ENCODE measurements at places on chromosomes 2 and 18.

DNA sequence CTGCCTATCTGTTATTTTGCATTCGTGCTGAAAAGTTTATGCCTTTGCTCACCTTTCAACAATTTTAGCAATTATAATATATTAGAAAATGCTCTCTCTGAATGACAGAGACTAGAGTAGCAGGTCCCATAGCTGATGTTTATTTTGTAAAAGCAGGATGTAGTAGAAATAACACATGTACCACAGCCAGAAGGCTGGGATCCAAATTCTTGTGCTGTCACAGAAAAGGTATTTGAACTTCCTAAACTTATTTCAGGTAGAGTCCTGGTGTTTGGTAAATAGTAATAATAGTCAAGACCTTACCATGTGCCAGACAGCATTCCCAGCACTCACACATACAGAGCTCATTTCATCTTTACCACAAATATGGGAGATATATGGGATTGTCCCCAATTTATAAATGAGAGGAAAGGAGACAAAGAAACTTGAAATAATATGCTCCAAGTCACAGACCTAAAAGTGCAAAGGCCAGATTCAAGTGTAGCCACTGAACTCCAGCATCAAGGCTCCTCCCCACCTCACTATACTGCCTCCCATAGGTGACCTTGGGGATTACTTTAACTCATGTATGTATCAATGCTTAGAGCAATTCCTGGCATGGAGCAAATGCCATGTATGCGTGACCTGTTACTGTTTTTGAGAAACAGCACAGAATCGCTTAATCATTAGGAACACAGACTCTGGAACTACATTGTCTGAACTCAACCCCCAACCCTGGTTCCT is 284.7 kb upstream of the RAB12 start:
- no peak for DNase-seq

DNA sequence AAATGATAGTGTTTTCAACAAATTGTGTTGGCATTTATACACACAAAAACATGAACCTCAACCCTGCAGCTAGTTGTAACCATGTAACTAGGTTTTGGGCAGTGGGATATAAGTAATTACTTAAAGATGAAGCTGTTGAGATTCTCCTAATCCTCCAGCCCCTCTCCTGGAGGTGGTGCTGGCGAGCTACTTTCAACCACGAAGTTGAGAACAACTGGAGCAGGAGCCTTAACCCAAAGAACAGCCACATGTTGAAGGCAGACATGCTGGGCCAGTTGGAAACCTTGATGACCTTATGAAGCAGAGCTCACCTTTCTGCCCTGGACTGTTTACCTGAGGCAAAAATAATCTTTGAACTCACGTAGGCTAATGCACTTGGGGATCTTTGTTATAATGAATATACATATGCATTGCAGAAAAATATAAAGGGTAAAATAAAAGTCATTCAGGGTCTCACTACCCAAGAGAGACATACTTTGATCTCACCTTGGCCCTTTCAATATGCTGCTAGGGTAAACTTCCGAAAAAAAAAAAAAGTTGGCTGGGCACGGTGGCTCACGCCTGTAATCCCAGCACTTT is 89.6 kb upstream of the NPAS2 start:
- DNase-seq, result no peak

DNA sequence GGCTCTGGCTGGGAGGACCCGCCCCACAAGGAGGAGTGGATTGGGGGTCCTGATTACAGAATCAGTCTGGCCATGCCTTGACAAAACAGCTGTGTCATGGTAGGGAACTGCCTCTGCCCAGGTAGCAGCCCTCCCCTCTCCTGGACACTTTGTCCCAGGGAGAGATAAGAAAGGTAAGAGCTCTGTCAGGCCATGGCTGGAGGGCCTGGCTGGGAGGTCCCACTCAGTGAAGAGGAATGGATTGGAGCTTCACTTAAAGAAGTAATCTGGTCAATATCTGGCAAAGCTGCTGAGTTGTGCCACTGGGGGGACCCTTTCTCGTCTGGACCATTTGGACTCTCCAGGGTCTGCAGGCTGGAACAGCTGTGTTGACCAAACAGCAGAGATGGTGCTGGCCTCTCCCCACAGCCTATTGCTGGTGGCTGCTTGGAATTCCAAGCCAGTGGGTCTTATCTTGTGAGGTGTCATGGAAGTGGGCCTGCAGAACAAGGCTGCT is 75.4 kb downstream of the EPC2 start:
- DNase-seq, result peak; percentile 6

DNA sequence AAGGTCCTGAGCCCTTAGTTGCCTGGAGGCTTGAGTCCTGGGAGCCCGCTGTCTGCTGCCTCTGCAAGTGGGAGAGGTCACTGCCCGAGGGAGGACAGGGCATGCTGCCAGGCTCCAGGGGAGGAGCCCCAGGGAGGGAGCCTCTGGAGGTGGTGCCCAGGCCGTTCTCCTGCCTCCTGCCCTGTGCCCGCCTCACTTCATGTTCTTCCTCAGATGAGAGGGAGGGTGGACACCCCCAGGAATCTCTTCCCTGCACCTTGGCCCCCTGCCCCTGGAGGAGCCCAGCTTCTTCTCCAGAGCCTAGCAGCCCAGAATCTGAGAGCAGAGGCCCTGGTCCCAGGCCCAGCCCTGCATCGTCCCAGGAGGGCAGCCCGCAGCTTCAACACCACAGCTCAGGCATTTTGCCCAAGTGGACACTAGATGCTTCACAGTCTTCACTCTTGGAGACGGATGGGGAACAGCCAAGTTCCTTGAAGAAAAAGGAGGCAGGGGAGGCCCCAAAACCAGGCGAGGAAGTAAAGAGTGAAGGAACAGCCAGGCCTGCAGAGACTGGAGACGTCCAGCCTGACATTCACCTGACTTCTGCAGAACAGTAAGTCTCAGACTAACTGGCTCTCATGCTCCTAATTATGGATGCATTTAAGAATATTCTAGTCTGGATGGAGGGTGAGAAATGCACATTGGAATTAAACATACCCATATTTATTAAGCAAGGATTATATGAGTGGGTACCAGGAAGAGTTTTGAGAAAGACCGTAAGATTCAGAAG is 12.1 kb downstream of the PSD4 start:
- DNase-seq, result no peak

- no peak for DNase-seq
Observed at GRCh38 chr2:234990300-234990699, 38.5 kb downstream of the SH3BP4 start.

DNA sequence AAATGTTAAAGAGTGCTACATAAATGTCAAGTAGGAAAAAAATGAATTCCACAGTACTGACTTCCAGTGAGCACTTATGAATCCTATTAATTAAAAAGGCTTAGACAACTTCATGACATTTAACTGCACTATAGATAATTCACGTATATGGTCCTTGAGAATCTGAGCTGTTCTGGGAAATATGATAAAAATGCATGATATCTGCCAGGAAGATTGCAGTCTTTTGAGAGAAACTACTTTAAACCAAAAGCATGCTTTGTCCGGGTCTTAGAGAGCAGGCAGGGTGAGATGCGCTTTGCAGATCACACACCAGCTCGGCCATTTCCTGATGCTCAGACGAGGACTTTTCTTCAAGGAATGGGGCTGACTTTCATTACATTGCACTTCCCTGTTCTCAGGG is 42.6 kb downstream of the CMPK2 start:
- peak; percentile 13 for DNase-seq

GRCh38 chr18:75554176-75554575 is 126.7 kb upstream of the SMIM21 start:
- DNase-seq, result no peak

DNA sequence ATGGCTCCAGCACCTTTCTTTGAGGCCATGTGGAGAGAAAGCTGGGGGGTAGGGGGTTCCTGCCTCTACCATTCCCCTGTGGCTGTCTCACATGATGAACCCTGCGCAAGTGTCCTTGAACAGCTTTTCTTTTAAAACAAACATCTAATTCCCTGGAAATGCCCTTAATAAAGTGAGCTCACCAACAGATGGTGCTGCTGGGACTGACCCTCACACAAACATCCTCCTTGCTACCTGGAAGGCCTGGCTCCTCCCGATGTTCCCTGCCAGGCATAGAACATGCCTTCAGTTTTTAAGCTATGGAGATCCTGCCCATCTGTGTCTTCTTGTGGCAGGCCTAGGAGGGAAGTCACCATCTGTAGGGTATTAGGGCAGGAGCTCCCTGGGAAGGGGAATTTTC is 60.7 kb upstream of the GATA6 start:
- DNase-seq, result no peak

- DNase-seq, result peak; percentile 6
Observed at GRCh38 chr2:179479947-179480346, 215.3 kb upstream of the SESTD1 start.

GRCh38 chr2:168165985-168166901 is 81.2 kb downstream of the STK39 start:
- DNase-seq, result no peak

- no peak for DNase-seq
Observed at GRCh38 chr18:68354176-68354575, 360.7 kb downstream of the TMX3 start.

GRCh38 chr2:37324536-37324785 is 172 bp downstream of the PRKD3 start:
- DNase-seq, result peak; percentile 88

- DNase-seq, result no peak
Observed at GRCh38 chr18:22567794-22568193, 150.1 kb upstream of the CTAGE1 start.

- no peak for DNase-seq
Observed at GRCh38 chr2:5368263-5368662, 323.9 kb upstream of the SOX11 start.

GRCh38 chr2:15993666-15994065 is 53.3 kb downstream of the MYCN start:
- no peak for DNase-seq

DNA sequence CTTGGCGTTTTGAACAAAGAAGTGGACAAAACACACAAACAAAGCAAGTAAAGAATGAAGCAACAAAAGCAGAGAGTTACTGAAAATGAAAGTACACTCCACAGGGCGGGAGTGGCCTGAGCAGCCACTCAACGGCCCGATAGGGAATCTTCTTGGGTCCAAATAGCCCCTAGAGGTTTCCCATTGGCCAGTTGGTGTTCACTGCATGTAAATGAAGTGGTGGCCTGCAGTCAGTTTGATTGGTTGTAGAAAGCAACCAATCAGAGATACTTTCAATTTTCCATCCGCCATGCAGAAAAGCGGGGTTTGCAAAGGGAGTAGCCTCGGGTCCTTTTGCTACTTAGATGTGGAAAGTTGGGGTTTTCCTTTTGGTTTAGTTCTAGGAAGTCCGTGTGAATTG is 31.6 kb downstream of the CYBRD1 start:
- DNase-seq, result no peak

GRCh38 chr2:12923907-12924610 is 207.3 kb downstream of the TRIB2 start:
- DNase-seq, result no peak

DNA sequence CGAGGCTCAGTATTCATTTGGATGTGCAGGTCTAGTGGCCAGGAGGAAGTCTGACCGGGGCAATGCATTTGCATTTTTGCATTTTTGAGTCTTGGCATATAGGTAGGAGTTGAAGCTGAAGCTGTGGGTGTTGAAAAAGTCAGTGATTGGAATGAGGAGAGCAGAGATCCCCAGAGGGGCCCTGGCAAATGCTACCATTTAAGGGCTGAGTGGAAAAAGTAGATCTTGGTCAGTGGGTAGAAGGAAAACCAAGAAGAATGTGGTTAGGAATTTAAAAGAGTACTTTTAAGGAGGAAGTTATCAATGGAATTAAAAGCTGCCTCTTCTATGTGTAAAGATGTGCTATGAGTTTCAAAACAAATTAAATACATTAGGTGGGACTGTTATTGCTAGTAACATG is 143.0 kb downstream of the ZEB2 start:
- no peak for DNase-seq

GRCh38 chr2:94273242-94273641 is 598.0 kb upstream of the TEKT4 start:
- DNase-seq, result no peak
